ENCODE measurements at places on chromosomes 5 and 9.

DNA sequence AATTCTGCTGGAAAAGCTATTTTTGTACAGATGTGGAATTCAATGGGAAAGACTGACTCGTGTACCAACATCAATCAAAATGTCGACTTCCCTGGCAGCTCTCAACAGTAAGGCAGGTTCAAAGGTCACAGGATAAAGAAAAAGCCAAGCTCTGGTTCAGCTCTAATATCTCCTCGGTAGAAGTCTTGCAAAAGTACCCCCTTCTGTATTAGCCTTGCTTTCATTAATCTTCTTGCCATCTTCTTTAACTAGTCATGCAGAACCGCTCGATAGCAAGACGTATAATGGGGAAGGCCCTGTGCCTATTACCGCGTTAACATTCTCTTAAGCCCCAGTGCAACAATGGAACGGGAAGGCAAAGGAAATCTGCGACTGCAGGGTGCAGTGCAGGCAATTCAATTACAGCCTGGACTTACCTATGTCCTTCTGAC lies 201.2 kb downstream of the GAPVD1 start:
- DNase-seq = peak; percentile 43

- DNase-seq = no peak
Measured at GRCh38 chr5:168390491-168390890, 95.8 kb upstream of the RARS1 start.

DNA sequence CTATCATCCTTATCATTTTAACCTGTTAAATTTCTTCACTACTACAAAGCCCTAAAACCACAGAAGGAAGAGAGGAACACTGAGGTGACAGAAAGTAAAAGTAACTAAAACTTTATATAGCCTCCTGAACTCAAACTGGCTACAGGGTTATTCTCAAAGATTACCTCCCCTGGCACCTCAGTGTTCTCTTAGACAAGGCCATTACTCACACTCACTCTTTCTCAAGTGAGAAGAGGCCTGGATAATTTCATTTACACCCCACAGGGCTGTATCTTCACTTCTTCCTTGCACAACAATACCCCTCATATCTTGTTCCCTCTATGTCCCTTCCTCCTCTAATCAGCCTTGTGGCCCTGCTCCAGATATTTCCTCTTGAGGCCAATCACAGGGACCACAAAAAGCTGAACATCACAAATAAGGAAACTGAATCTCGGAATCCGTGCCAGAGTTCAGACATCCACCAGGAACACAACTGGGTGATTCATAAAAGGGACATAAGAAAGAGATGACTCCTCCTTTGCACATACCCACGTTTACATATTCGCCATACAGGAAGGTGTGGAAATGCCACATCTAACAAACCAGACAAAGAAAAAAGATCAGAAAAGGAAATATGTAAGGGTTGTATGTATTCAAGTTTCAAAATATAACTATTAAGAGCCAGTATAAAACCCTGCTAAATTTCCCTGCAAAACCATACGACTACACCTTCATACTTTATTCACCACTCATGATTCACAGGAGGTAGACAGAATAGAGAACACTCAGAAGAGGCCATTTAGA lies 1.7 kb upstream of the KLHL3 start:
- peak; percentile 71 for DNase-seq

DNA sequence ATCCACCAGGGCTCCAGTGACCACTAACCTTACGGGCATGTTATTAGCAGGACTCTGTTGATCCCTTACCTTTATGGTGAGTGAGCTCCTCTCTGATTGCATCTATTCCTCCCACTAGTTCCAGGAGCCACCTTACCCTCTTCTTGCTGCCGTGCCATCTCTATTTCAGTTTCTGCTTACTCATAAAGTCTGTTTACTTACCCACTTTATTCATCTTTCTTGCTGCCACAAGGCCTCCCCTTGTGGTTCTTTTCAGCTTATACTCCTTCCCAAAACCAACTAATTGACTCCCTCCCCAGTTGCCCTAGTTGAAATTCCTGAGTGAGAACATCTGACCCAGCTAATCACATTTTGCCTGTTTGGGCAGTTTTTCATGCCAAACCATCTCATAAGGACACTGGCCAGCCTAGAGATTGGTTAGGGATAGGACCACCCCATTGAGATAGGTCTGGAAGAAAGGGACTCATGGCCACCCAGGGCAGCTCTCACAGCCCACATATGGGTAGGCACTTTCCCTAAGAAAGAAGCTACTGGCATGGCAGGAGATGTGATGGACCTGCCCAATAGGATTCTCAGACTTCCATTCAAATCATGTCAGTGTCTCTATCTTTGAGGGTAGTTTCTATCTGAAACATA lies 412.7 kb downstream of the EFNA5 start:
- DNase-seq = no peak

DNA sequence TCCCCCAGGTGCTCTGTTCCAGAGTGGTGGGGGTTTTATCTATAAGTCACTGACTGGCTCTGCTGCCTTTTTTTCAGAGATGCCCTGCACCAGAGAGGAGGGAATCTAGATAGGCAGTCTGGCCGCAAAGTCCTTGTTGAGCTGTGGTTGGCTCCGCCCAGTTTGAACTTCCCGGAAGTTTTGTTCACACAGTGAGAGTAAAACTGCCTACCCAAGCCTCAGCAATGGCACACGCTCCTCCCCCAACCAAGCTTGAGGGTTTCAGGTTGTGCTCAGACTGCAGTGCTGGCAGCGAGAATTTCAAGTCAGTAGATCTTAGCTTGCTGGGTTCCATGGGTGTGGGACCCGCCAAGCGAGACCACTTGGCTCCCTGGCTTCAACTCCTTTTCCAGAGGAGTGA lies 1428.6 kb downstream of the MAT2B start:
- DNase-seq = no peak

DNA sequence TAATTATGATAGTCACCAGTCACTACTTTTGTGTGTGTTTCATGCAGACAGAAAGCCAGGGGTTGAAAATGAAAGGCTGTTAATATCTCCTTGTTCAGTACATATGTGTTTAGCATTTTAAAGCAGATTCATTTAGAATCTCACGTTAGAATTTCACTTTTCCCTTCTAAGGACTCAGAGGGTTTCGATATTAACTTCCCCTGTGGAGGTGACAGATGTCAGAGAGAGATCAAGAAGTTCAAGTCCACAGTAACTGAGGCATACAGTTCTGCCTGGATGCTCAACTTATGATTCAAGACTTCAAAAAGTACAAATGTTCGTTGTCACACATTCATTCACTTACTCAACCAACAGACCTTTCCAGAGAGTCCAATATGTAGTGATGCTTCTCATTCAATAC lies 251.1 kb downstream of the EBF1 start:
- no peak for DNase-seq

DNA sequence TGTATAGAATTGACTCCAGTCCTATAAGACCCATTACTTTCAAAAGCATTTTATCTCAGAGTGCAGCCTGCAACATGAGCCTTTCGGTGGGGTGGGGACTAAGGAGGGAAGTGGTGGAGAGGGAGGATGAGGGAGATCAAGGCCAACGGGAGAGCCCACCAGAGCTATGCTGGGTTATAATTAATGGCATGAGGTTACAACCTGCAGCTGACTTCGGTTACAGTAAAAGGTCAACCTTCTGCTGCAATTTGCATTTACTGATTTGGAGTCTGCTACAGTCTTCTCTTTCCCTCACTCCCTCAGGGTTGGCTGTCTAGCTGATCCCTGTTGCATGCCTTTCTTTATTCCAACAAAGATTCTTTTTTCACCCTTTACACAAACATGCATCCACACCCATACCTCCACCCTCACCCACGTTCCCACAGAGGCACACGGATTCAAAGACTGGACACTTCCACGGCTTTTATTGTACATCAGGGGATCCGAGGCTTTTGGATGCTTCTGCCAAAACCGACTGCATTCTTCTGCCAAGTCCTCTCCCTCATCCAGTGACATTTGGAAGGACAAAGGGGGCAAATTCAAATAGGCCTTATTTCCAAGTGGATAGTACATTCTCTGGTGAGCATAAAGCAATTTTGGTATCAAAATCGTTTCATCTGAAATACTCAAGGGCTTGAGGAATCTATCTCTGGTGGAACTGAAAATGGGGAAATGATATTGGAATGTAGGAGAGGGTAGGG lies 381.2 kb downstream of the NFIB start:
- DNase-seq = no peak

- DNase-seq = no peak
Measured at GRCh38 chr9:125987420-125987819, 240.2 kb downstream of the PBX3 start.

- DNase-seq = peak; percentile 87
Measured at GRCh38 chr9:111759762-111760639, 34.7 kb downstream of the SHOC1 start.

GRCh38 chr9:16082796-16083195 lies 530.0 kb downstream of the CCDC171 start:
- no peak for DNase-seq

DNA sequence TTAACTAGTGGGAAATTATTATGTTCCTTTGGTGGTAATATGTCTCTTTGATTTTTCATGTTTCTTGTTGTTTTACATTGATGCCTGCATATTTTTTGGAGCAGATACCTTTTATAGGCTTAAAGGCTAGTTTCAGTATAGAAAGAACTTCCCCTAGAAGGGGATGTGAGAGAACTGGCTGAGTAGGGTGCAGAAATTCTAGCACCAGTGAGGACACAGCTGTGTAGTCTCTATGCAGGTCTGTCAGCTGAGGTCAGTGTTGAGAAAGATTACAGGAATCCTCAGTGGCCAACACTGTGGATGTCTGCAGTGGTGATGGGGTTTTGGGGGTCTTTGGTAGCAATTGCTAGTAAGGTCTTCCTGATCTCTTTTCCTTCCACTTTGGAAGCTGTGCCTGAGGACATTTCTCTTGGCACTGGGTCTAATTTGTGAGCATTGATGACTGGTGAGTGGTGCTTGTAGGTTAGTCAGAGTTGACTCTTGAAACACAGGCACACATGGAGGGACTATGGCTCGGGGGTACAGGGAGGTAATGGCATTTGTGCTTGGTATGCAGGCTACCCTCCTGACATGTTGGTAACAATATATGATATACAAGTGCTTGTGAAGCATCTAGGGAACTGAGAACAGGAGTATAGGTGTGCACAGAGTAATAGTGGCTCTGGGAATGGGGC lies 221.4 kb downstream of the SPATA31D1 start:
- DNase-seq = no peak

DNA sequence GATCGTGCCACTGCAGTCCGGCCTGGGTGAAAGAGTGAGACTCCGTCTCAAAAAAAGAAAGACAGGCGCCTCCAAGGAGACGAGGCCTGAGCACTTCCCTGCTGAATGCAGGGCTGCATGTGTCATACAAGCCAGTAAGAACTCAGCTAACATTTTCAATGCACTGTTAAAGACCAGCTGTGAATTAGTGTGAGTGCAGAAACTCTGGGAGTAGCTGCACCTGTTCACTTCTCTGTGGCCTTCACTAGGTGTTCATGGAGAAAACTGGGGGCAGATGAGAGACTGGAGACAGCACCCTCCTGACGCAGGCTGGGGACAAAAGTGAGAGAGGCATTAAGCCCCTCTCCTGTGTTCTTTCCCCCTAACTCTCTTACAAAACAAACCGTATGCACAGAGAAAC lies 41.8 kb downstream of the FBXO10 start:
- no peak for DNase-seq

DNA sequence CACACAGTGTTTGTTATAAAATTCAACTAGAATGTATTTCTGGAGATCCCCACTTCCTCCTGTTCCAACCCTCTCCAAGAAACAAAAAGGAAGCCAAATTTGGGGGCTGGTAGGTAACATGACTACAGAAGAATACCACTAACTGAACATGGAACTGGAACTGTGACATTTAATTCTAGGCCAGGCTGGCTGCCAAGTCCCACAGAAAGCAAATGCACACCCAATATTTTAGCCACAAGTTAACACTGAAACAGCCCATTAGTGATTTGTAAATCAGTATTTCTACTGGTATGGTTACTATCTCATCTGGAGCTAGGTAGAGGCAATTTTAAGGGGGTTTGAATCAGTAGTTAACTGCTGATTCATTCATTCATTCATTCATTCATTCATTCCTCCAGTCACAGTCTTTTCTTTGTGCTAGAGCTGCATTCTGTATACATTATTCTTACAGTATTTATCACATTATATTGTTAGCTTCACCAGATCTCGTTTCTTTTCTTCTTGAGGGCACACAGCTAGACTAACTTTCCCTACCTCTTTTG lies 131.7 kb upstream of the GDNF start:
- DNase-seq = no peak

- DNase-seq = peak; percentile 62
Measured at GRCh38 chr5:150665044-150665443, 4.0 kb downstream of the MYOZ3 start.

GRCh38 chr5:9361835-9362234 lies 184.0 kb downstream of the SEMA5A start:
- peak; percentile 48 for DNase-seq

- DNase-seq = no peak
Measured at GRCh38 chr9:88915916-88916315, 75.4 kb upstream of the S1PR3 start.

DNA sequence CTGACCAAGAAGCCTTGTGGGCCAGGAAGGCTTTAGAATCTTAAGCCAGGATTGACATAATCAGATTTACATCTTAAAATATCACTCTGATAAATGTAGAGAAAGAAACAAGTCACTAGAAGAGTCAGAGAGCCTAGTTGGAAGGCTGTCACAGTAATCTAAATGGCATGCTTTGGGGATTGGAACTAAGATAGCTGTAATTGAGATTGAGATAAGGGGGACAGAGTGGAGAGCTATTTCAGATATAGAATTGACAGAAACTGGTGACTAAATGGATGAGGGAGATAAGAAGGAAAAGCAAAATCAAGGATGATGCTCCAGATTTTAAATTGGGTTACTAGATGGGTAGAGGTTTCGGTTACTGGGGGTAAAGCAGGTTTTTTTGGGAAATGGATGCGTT lies 100.5 kb downstream of the XRCC4 start:
- DNase-seq = no peak

DNA sequence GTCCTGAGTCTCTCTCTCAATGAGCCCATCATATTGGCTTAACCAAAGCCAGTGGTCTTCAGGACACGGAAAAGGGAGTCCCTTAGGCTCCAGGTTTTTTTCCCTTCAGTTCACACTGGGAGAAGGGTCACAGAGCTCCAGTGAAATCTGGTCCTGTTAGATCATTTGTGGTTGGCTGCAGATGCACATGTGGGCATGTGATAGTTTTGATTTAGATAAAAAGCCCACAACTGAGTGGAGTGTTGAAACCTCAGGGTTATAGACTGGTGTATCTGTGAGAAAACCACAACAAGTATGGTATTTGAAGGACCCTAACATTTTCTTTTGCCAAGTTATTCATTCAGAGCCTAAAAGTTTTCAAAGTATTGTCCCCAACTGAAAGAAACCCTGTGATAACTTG lies 46.7 kb downstream of the PRLR start:
- DNase-seq = no peak

- DNase-seq = no peak
Measured at GRCh38 chr9:107645464-107645833, 155.9 kb upstream of the KLF4 start.

DNA sequence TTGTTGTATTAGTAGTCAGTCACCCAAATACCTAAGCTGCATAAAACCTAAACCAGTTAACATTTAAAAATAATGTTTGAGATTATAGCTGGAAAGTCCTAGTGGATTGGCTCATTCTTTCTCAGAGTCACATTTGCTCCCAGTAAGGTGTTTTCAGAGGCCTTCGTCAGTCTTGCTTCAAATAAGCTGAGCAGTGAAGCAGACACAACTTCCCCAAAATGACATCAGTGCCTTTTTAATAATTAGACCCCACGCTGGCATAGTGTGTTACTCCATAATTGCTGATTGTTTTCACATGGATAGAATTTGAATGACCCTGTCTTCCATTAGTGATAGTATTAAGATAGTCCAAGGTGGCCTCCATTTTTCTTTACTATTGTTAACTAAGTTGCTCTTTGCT lies 245.8 kb downstream of the PJA2 start:
- no peak for DNase-seq

- peak; percentile 53 for DNase-seq
Measured at GRCh38 chr9:8855046-8855445, 1055.5 kb upstream of the DMAC1 start.

GRCh38 chr5:66830636-66831035 lies 234.4 kb downstream of the MAST4 start:
- DNase-seq = no peak
